Chondrocyte (in vitro differentiated cells): ENCODE measurements at places on chromosomes 4 and X. TPM values are rescaled to one million over a fixed set of nuclear protein-coding genes. Genes with fewer than 3 reads are reported as not detected.

GRCh38 chrX:135973025-135973547 lies 702 bp downstream of the MMGT1 start:
- DNase-seq: no peak

DNA sequence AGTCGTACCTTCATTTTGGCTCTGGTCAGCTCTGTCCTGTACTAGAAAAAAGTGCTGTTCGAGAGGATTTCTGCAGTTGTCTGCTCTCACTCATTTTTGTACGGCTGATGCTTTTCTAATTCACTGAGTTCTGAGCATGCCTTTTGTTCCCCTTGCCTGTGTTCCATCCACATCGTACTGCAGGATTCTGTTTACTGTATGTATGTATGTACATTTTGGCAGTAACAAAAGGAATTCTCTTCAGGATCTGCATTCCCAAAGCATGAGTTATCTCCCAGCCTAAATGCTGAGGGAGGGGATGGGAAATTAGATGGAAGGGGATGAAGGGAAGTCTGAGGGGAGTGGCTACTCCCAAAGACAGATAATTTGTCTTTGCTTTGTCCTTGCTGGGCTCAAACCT lies 87.6 kb downstream of the GBA3 start:
- DNase-seq: no peak

- no peak for DNase-seq
Observed at GRCh38 chr4:85496126-85496849, 21.3 kb downstream of the ARHGAP24 start.

DNA sequence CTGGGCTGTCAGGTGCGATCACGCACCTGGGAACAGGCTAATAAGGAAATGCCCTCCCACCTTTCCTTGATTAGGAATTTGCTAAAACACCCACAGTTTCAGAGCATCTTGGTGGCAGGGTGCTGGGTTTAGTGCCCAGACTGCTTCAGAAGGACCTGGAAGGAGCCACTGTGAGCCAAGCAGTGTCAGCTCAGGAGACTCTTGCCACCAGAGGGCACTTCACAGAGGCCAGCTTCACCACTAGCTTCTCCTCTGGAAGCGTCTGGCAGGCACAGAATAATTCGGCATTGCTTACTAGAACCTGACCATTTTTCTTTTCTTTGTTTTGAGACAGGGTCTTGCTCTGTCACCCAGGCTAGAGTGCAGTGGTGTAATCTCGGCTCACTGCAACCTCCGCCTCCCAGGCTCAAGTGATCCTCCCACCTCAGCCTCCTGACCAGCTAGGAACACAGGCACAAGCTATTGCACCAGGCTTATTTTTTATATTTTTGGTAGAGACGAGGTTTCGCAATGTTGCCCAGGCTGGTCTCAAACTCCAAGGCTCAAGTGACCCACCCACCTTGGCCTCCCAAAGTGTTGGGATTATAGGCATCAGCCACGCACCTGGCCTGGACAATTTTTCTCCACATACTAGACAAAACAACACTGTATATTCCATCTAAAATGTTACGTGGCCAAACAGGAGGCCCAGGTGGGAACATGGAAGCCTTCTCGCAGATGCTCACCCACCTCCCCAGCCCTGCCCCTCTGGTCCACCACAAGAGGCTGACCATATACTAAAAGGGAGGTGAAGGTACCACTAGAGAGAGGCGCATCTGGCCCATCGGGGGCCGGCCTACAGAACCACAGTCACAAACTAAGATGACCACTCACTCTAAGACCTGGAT lies 14.1 kb downstream of the NOP14 start:
- peak; percentile 58 for DNase-seq

GRCh38 chr4:102862016-102862415 lies 6.8 kb upstream of the CISD2 start:
- DNase-seq: no peak

DNA sequence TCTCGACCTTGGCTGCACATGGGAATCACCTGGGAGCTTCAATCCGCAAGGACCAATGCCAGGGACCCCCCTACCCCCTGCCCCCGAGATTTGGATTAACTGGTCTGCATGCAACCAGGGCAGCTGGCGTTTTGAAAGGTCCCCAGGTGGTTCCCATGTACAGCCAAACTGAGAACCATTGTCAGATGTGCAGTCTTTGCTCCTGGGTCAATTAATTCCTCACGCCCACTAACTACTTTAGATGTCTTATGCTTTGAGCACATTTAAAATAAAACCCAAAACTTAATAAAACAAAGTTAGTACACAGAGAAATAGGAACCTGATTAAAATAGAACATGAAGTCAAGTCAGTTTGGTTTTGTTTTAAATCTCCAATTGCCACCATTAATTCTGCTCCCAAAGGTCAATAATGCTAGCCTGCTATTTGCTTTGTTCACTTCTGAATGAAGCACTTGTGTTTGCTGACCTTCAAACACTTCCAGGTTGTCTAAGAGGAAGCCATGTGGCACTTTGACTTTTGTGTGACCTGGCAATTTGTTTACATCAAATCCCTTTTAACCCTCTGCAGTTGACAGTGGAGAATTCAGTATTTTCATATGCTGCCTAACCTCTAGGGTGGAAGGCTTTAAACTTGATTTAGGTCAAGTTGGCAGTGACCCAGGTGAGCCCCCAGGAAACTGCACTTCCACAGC lies 27.2 kb upstream of the TMSB4X start:
- no peak for DNase-seq

DNA sequence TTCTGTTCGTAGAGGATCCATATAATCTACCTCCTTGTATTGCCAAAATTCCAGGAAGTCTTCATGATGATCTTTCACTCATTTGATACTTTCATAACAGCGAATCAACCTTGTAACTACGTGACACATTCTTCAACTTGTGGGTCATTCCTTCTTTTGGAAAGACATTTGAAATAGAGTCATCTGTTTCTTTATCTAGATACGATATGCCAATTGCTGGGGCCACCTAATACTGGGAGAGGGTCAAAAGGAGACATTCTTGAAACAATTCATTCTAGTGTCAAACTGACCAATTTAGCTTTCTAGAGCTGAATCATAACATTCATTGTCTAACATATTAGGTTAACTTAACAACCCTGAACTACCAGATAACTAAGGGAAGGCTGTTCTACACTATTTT lies 62.9 kb upstream of the SMAD1 start:
- no peak for DNase-seq

DNA sequence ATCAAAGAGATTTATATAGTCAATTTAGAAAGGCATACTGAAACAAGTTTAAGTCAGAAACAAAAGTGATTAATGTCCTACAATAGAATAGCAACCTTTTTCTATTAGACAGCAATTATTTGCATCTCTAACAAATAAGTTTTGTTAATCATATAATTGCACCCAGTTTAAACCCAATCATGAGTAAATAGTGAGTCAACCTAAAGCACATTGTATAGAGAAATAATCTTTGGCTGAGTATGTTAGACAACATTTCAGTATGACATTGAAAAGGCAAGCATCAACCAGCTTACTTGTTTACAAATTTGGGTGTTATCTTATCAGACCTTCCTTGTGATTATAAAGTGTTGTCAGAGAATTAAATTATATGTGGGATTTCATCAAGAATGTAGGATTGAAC lies 209.5 kb downstream of the IL15 start:
- no peak for DNase-seq

- DNase-seq: no peak
Observed at GRCh38 chr4:184826691-184827270, 1.0 kb upstream of the ACSL1 start.

- no peak for DNase-seq
Observed at GRCh38 chrX:31500921-31501320, 429.1 kb upstream of the FTHL17 start.

DNA sequence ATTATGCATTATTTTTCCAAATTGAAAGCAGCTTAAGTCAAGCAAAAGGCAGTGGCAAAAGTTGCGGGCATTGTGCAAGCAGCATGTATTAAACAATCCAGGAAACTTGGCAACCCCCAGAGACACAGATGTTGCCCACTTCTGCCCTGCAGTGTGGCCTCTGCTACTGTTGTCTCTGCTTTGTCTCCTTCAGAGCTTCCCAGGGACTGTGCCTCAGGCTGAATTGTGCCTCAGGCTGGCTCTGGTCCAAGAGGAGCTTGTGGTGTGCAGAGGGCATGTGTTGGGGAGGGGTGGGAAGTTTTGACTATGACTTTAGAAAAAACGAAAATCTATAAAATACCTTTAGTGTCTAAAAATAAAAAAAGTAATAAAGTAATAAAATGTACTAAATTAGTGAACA lies 201.4 kb downstream of the CCSER1 start:
- no peak for DNase-seq

- no peak for DNase-seq
Observed at GRCh38 chr4:155742310-155743015, 16.4 kb upstream of the GUCY1B1 start.

DNA sequence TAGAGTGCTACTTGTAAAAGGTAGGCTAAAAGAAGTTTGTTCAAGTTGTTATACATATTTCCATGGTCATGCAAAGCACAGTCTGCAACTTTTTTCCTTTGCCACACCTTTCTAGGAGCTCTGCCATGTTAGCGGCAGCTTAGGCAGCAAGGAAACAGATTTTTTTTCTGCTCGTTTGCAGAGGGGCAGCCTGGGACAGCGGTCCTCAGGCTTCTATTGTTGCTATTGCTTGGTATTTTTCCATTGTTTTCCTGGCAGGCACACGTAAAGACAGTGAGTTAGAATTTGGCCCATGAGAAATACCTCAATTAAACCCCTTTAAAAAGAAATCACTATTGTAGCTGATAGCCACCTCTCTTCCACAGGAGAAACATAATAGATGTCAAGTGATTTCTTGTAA lies 391.4 kb downstream of the SH2D1A start:
- no peak for DNase-seq

GRCh38 chrX:47662144-47662657 lies 3.2 kb upstream of the UXT start:
- no peak for DNase-seq

- DNase-seq: no peak
Observed at GRCh38 chr4:84221704-84222103, 277.4 kb downstream of the NKX6-1 start.

- DNase-seq: no peak
Observed at GRCh38 chr4:165118256-165118909, 5.7 kb upstream of the TMEM192 start.

DNA sequence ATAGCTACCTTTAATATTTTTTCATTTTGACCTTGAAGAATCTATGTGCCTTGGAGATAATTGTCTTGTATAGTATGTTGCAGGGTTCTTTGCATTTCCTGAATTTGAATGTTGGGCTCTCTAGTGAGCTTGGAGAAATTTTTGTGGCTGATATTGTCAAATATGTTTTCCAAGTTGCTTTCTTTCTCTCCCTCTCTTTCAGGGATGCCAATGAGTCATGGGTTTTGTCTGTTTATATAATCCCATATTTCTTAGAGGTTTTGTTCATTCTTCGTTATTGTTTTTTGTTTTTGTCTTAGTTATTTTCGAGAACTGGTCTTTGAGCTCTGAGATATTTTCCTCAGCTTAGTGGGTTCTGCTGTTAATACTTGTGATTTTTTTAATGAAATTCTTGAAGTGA lies 20.7 kb downstream of the RAB40AL start:
- no peak for DNase-seq

- no peak for DNase-seq
Observed at GRCh38 chr4:40908702-40909362, 159.1 kb downstream of the NSUN7 start.

GRCh38 chr4:14916554-14917297 lies 85.6 kb upstream of the CPEB2 start:
- DNase-seq: no peak

GRCh38 chrX:70664726-70665125 lies 220.1 kb downstream of the DLG3 start:
- DNase-seq: no peak

- DNase-seq: no peak
Observed at GRCh38 chrX:111503485-111503993, 7.9 kb upstream of the SERTM2 start.

FAM53A gene
- 6.9 to 8.0 TPM (median 7.3 TPM) in 3 replicates for total RNA-seq

EXOC1L gene
- not detected in 3 replicates for total RNA-seq

BEX5 gene
- 0.42 TPM in 1 of 3 replicates, not detected in the others for total RNA-seq

EFHC2 gene
- not detected in 3 replicates for total RNA-seq

IL15 gene
- 0.90 to 4.2 TPM (median 1.3 TPM) in 3 replicates for total RNA-seq

TNIP3 gene
- total RNA-seq: 0.31 TPM in 1 of 3 replicates, not detected in the others

NWD2 gene
- total RNA-seq: not detected in 3 replicates

PRDM8 gene
- 0.07 TPM in 1 of 3 replicates, not detected in the others for total RNA-seq

ITIH6 gene
- total RNA-seq: 0.08 to 0.15 TPM in 2 of 3 replicates, not detected in the other

MAGEC1 gene
- not detected in 3 replicates for total RNA-seq
